ENCODE measurements at places on chromosomes 7 and 10. TPM values are rescaled to one million over a fixed set of nuclear protein-coding genes. Genes with fewer than 3 reads are reported as not detected.

The HABP2 gene
- total RNA-seq = 0.15 TPM

The CLDN3 gene
- total RNA-seq = not detected

The ZNF853 gene
- total RNA-seq = 10.4 TPM

The TMEM176B gene
- total RNA-seq = 5.4 TPM

The SLC39A12 gene
- total RNA-seq = not detected

The PPP1R3A gene
- total RNA-seq = 124 TPM

The FBXO24 gene
- total RNA-seq = 0.30 TPM

The SPDYE2B gene
- total RNA-seq = not detected

The TMEM178B gene
- total RNA-seq = 1.6 TPM

The PARD3 gene
- total RNA-seq = 73.1 TPM

The CYP3A7 gene
- not detected for total RNA-seq

The C10orf88 gene
- total RNA-seq = 4.3 TPM

The NEUROG3 gene
- total RNA-seq = not detected

The SH2D4B gene
- total RNA-seq = not detected

The DENND2A gene
- 4.7 TPM for total RNA-seq

The ECHDC3 gene
- 42.5 TPM for total RNA-seq

The AGAP6 gene
- 7.1 TPM for total RNA-seq

The GNG11 gene
- 6.3 TPM for total RNA-seq
